ENCODE measurements at places on chromosomes 6 and 20.

DNA sequence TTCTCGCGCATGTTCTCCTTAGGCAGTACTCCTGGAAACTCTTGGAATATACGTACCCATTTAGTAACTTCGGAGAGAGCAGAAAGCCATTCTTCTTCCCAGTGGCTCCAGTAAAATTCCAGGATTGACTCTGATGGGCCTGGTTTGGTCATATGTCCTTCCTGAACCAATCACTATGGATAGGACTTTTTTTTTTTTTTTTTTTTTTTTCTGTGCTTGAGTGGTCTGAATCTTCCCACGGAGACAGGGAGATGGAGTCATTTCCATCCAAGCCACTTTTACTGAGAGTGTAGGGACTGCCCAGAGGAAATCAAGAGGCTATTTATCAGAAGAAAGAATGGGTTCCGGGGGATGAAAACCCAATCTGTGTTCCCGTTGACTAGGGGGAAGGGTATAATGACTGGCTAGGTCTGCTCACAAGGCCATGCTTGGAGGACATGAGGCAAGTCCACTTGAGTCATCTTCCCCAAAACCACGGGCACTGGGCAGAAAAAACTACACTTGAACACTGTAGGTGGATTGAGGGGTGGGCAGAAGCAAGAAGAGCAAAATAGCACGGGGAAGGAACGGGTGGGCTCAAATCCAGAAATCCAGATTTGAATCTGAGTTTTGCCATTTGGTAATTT lies 35.4 kb upstream of the MRPS18A start:
- DNase-seq: no peak

DNA sequence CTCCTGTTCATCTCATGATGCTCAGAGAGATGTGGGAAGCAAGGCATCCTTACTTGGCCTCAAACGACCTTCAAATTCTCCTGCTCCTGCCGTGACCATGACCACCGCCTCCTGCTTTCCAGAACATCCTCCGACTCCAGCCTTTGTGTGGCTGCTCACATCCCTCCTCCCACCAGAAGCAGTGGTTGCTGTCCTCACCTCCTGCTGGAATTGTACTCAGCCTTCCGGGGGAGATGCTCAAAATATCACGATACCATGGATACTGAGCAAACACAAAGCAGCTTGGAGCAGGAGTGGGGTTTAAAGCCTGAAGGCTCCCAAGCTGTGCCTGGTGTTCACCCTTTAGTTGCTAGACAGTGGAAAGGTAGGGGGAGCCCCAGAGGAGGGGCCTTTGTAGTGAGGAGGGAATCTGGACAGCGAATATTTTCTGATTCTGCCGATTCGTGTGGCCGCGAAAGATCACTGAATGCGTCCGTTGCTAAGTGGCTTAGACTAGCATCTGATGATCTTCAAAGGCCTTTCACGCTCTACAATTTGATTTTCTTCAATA lies 9.3 kb upstream of the DUSP22 start:
- DNase-seq: no peak

GRCh38 chr6:15287670-15288375 lies 42.0 kb downstream of the JARID2 start:
- no peak for DNase-seq

GRCh38 chr6:42226645-42227143 lies 9.0 kb upstream of the MRPS10 start:
- no peak for DNase-seq

DNA sequence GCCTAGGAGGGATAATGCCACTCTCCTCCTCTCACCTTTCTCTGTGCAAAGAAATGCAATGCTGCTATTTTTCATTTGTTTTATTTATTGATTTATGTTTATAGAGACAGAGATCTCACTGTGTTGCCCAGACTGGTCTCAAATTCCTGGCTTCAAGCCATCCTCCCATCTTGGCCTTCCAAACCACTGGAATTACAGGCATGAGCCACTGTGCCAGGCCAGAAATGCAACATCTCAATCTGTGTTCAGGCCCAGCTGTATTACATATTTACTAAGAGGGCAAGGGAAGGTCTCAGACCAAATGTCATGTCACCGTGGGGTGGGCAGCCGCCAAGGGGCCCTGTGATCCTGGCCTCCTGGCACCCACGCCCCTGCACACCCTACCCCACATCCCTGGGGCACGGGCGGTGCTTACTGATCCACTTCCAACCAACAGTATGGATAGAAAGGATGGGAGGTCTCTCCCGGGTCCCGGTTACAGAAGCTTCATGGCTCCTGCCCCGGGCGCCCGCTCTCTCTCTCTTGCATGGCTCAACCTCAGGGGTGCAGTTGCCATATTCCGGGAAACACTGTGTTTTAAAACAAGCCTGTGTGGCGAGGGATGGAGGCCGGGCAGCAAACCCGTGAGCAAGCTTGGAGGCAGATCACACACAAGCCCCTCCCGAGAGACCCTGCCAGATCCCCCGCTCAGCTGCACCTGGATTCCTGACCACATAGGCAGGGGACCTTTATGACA lies 111.8 kb downstream of the AGPAT4 start:
- no peak for DNase-seq

GRCh38 chr6:15748341-15748740 lies 85.5 kb upstream of the DTNBP1 start:
- DNase-seq: no peak

- peak; percentile 12 for DNase-seq
Observed at GRCh38 chr6:2542858-2543218, 207.9 kb downstream of the MYLK4 start.

GRCh38 chr6:14271789-14272736 lies 154.5 kb downstream of the CD83 start:
- no peak for DNase-seq

DNA sequence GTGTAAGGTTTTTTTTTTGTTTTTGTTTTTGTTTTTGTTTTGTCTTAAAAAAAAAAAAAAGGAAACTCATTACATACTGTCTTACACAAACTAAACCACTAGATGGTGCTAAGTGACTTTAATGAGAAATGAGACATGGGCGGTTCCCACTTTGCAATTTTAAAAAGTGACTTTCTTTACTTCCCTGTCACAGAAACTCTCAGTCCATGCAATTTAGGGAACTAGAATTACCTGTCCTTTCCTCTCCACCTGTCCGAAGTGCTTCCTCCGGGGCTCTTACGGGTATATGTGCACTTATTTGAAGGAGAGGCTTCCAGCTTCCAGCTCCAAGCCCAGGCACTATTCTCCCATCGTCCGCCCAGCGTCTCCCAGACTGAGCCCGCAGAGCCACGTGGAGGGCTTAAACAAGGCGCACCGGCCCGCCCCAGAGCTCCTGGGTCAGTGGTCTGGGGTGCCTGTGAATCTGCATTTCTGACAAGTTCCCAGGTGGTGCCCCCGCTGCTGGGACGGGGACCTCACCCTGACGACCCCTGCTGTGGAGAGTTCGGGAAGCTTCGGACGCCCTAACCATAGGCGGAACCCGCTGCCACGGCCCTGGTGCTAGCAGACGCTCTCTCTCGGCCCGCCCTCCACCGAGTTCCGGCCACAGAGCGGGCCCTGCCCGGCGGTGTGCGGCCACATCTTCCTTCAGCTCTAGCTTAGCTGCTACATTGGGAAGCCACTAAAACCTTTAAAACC lies 26.1 kb downstream of the BFSP1 start:
- peak; percentile 28 for DNase-seq

DNA sequence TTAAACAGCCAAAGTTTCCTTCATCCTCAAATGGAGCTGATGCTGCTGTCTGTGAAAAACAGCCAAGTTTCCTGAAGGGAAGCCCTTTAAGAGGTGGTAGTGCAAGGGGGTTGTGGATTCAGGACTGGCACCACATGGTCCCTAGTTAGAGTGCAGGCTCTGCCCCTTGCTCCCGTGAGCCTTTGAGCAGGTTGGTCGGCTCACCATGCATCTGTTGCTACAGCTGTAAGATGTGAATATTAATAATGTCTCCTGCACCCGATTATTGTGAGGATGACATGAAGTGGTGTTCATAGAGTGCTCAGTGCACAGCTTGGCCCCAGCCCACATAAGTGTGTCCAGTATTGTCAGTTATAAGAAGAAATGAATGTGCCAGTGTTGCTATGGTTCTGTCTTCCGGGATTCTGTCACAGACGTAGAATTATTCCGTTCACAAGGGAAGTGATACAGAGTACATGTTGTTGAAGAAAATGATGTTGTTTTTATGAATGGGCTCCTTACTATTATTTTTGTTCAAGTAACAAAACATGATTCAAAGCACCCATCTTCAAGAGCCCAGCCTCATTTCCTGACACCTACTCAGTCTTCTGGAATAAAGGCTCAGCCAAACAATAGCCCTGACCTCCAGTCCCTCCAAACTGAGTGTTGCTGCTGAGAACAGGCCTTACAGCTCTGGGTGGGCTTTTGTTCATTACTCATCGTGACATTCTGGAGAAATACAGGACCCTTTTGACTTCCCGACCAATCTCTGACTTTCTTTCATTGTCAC lies 2.9 kb upstream of the PKIG start:
- no peak for DNase-seq

DNA sequence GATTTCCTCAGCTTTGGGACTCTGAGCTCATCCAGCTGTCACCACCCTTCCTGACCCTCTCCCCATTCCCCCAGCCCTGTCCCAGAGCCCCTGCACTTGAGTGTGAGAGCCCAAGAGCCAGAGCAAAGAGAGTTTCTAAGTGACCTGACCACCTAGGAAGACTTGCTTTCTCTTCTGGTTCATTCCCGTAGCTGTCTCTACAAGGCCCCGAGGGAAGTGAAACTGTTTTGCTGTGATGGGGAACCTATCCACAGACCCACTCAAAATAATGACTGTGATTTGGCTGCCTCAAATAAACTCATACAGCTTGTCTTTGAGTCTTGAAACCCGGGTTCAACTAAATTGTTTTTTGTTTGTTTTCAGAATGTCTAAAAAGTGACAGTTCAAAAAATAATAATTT lies 74.6 kb upstream of the XRN2 start:
- no peak for DNase-seq

- DNase-seq: no peak
Observed at GRCh38 chr6:88586371-88587149, 376.9 kb downstream of the RNGTT start.

DNA sequence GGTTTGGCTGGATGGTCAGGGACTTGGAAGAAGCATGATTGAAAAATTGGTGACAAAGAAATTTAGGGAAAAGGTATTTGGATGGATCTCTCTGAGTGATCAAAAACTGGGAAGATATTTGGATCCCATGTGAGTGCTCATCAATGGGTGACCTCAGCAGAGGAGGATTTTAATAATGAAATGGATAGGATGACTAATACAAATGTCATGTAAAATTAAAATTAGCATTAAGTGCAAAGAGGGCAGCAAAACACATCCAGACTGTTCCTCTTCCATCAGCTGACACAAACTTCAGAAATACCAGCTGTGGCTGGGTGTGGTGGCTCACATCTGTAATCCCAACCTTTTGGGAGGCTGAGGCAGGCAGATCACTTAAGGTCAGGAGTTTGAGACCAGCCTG lies 151.7 kb downstream of the THBS2 start:
- no peak for DNase-seq
